ENCODE measurements at places on chromosomes 12 and 14. TPM values are rescaled to one million over a fixed set of nuclear protein-coding genes. Genes with fewer than 3 reads are reported as not detected.

Gene RNASE4
- not detected for total RNA-seq

Gene DHRS7
- total RNA-seq: 158 TPM

Gene STX2
- 5.3 TPM for total RNA-seq

Gene CELA1
- total RNA-seq: not detected

GRCh38 chr12:83388551-83388950 lies 701.8 kb downstream of the TMTC2 start:
- no peaks in the 10 kb centered on the region for H3K4me1 ChIP-seq
- no peaks in the 10 kb centered on the region for H3K27me3 ChIP-seq
- DNase-seq: no peak

DNA sequence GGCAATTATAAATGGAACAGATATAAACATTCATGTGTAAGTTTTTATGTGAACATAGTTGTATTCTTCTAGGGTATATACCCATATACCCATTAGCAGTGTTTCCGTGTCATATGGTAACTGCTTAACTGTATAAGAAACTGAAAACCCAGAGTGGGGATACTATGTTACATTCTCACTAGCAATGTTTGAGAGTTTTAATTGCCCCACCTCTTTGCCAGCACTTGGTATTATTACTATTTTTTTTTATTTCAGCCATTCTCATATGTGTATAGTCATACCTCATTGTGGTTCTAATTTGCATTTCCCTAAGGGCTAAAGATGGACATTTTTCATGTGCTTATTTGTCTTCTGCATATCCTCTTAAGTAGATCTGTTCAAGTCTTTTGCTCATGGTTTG lies 28.7 kb upstream of the ITPR2 start:
- no peak overlapping the region for H3K4me3 ChIP-seq
- no peaks in the 10 kb centered on the region for H3K36me3 ChIP-seq
- no peak overlapping the region for H3K27ac ChIP-seq
- H3K27me3 ChIP-seq: no peaks in the 10 kb centered on the region

GRCh38 chr12:67433385-67434175 lies 164.4 kb downstream of the CAND1 start:
- no peaks in the 10 kb centered on the region for H3K27me3 ChIP-seq
- no peaks in the 10 kb centered on the region for H3K36me3 ChIP-seq
- no peak for DNase-seq
- no peak overlapping the region for H3K4me3 ChIP-seq
- H3K4me1 ChIP-seq: no peaks in the 10 kb centered on the region
- peak overlapping the region; percentile 29 for H3K27ac ChIP-seq

GRCh38 chr14:83421711-83422110 lies 1888.1 kb upstream of the SEL1L start:
- H3K4me3 ChIP-seq: no peak overlapping the region
- H3K36me3 ChIP-seq: no peaks in the 10 kb centered on the region
- peak; percentile 3 for DNase-seq
- H3K27me3 ChIP-seq: no peaks in the 10 kb centered on the region
- H3K4me1 ChIP-seq: no peaks in the 10 kb centered on the region
- H3K27ac ChIP-seq: no peak overlapping the region

GRCh38 chr14:65103150-65103760 lies 938 bp upstream of the MAX start:
- peak overlapping the region; percentile 96 for H3K27ac ChIP-seq
- H3K27me3 ChIP-seq: no peaks in the 10 kb centered on the region
- H3K36me3 ChIP-seq: no peaks in the 10 kb centered on the region

GRCh38 chr12:84413656-84414055 lies 498.9 kb downstream of the SLC6A15 start:
- no peaks in the 10 kb centered on the region for H3K36me3 ChIP-seq
- H3K4me1 ChIP-seq: no peaks in the 10 kb centered on the region
- no peak overlapping the region for H3K27ac ChIP-seq
- no peak for DNase-seq
- H3K27me3 ChIP-seq: no peaks in the 10 kb centered on the region

- H3K4me3 ChIP-seq: no peak overlapping the region
- peak; percentile 95 for DNase-seq
- H3K27ac ChIP-seq: peak overlapping the region; percentile 53
Observed at GRCh38 chr12:120761519-120761934, 35.9 kb downstream of the ACADS start.

DNA sequence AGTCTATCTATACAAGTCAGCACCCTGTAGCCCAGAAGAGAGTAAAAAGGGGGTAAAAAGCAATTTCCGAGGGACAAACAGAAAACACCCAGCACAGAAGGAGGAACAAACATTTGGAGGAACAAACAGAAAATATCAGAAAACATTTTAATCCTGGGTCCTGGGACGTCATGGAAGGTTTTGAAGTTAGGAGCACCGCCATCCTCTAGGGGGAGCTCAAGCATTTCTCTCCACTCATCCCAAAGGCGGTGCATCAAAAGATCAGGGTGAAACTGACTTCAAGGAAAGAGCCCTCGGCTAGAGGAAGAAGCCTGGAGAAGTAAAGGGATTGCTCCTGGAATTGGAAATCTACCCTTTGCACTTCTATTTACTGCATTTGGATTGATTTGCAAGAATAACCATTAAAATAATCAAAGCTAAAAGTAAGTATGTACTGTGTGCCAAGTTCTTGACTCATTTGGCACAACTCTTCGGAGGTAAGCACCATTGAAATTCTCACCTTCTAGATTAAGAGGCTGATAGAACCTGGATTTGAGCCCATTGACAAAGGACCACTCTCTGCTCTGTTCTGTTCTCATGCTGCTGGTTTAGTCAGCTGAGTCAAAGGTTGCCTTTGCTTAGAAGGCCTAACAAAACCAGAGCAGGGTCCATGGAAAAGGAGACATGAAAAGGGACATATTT lies 17.2 kb upstream of the POC1B start:
- no peak overlapping the region for H3K27ac ChIP-seq
- no peak overlapping the region for H3K4me3 ChIP-seq
- peaks cover 6% of the 10 kb centered on the region for H3K36me3 ChIP-seq
- no peaks in the 10 kb centered on the region for H3K27me3 ChIP-seq
- peak; percentile 94 for DNase-seq

- peaks cover 18% of the 10 kb centered on the region for H3K4me1 ChIP-seq
- H3K4me3 ChIP-seq: no peak overlapping the region
- DNase-seq: peak; percentile 27
- H3K27me3 ChIP-seq: no peaks in the 10 kb centered on the region
- no peak overlapping the region for H3K27ac ChIP-seq
- no peaks in the 10 kb centered on the region for H3K36me3 ChIP-seq
Observed at GRCh38 chr14:75042035-75042434, 9.2 kb downstream of the MLH3 start.

GRCh38 chr12:130556486-130557055 lies 159.5 kb downstream of the RIMBP2 start:
- H3K27me3 ChIP-seq: no peaks in the 10 kb centered on the region
- H3K4me3 ChIP-seq: no peak overlapping the region
- no peak for DNase-seq

- H3K4me3 ChIP-seq: no peak overlapping the region
- no peak overlapping the region for H3K27ac ChIP-seq
- peaks cover 24% of the 10 kb centered on the region for H3K36me3 ChIP-seq
- peaks cover 31% of the 10 kb centered on the region for H3K4me1 ChIP-seq
Observed at GRCh38 chr14:105422695-105423487, 3.3 kb downstream of the MTA1 start.

DNA sequence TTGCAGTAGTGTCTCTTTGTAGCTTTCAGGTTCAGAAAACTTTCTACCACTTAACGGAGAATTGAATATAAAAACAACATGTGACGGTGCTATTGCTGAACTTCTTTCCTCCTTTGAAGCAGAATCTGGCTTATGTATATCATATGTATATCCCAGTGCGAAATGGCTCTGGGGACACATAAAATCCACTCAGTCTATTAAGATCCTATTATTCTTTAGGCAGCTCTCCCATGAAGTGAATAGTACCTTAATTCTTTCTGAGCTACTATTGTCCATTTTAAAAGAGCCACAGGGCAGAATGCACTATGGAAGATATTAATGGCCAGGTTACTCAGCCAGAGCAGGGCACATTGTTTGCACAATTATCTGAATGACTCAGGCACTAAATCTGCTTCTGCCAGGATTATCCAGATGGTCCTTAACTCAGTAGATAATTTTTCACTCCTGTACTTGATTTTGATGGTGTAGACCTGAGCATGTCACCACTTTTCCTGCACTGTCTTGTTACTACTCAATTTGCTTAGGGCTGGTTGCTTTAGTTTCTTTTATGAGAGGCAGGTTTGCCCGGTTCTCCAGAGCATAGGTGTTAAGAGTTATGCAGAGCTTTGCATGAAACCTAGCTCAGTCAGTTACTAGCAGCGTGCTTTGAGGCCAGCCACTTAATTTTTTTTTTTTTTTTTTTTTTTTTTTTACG lies 5.5 kb downstream of the CNTN1 start:
- H3K36me3 ChIP-seq: no peaks in the 10 kb centered on the region
- peaks cover 4% of the 10 kb centered on the region for H3K4me1 ChIP-seq
- no peak overlapping the region for H3K4me3 ChIP-seq
- no peak overlapping the region for H3K27ac ChIP-seq
